ENCODE measurements at places on chromosomes 2 and 18. TPM values are rescaled to one million over a fixed set of nuclear protein-coding genes. Genes with fewer than 3 reads are reported as not detected.

DNA sequence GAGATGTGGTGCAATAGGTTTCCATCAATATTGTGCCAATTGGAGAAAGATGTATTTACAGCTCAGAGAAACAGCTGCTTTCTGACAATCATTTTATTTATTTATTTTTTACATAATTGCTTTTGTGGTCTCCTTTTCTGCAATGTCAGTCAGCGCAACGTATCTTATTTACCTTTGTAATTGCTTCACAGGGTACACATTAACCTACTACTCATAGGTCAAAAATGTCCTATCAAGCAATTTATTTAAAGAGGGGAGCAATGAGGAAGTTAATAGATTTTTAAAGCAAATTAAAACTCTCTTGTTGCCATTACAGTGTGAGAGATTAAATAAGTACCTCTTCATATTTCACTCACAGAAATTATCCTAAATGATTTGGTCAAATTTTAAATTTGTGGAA is 291.0 kb downstream of the CALCRL start:
- H3K4me1 ChIP-seq, result no peaks in the 10 kb centered on the region
- H3K27ac ChIP-seq, result no peak overlapping the region
- DNase-seq, result no peak
- no peak overlapping the region for H3K4me3 ChIP-seq

Gene IL36G
- total RNA-seq, result not detected

GRCh38 chr2:120293096-120294007 is 40.7 kb downstream of the RALB start:
- no peak overlapping the region for H3K4me3 ChIP-seq
- no peaks in the 10 kb centered on the region for H3K27me3 ChIP-seq
- H3K27ac ChIP-seq, result no peak overlapping the region
- no peaks in the 10 kb centered on the region for H3K36me3 ChIP-seq
- peaks cover 27% of the 10 kb centered on the region for H3K4me1 ChIP-seq
- DNase-seq, result no peak

Gene OBSL1
- total RNA-seq, result 140 TPM

Gene CSRNP3
- total RNA-seq, result 2.3 TPM

DNA sequence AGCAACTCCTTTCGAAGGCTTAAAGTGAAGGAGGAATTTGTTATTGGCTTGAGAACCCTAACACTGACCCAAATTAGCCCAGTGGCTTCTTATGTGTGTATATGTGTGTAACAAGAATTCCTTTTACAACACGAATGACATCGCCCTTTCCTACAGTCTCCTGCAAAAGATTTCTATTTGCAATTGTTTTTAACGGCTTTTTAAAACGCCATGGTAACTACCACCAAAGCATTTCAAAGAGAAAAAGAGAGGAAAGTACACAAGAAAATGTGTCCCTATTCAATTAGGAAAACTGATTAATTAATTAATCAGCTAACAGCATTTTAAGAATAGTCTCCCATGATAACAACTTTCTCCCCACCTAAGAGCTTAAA is 58.1 kb downstream of the PAX3 start:
- H3K27ac ChIP-seq, result no peak overlapping the region
- no peak for DNase-seq
- H3K4me3 ChIP-seq, result no peak overlapping the region
- no peaks in the 10 kb centered on the region for H3K27me3 ChIP-seq
- H3K4me1 ChIP-seq, result peaks cover 10% of the 10 kb centered on the region
- H3K36me3 ChIP-seq, result no peaks in the 10 kb centered on the region

- H3K27ac ChIP-seq, result no peak overlapping the region
- H3K4me1 ChIP-seq, result peaks cover 3% of the 10 kb centered on the region
- H3K4me3 ChIP-seq, result no peak overlapping the region
- no peaks in the 10 kb centered on the region for H3K27me3 ChIP-seq
- H3K36me3 ChIP-seq, result no peaks in the 10 kb centered on the region
These were observed 27.9 kb upstream of the FHL2 start for GRCh38 chr2:105426626-105427292.

Gene RTP5
- total RNA-seq, result not detected

DNA sequence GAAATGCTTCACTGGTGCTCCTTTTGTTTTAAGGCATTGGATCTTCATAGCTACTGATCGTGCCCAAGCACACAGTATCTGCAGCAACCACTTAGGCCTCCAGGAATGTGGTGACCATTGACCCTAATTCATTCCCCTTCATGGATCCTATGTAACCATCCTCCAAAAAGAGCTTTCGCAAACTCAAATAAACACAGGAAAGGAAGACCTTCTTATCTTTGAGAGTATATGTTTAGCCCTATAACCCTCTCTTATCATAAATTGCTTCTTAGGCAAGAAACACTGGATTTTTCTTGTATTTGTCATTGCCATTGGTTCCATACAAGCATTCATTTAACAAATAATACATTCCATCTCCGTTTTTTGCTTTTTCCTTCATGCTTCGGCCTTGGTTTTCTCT is 4.1 kb upstream of the TTR start:
- no peaks in the 10 kb centered on the region for H3K27me3 ChIP-seq
- H3K4me3 ChIP-seq, result no peak overlapping the region
- no peak for DNase-seq
- H3K36me3 ChIP-seq, result no peaks in the 10 kb centered on the region
- H3K27ac ChIP-seq, result no peak overlapping the region

DNA sequence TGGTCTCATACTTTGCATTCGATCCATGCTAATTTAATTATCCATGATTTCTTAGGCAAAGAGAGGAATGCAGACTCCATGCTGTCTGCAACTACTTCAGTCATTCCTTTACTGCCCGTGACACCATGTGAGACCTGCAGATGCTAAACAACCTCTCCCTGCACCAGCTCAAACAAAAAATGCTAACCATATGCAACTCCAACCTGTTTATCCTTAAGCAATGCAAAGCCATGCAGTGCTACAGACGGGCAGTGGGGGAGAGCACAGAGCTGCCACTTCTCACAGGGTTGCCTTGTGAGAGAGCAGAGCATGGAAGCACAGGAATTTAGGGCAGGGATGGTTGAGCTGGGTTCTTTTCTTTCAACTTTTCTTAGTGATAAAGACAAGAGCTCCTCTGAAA is 74.9 kb upstream of the KLHL14 start:
- H3K27ac ChIP-seq, result no peak overlapping the region
- DNase-seq, result peak; percentile 63
- H3K27me3 ChIP-seq, result no peaks in the 10 kb centered on the region
- H3K4me1 ChIP-seq, result no peaks in the 10 kb centered on the region
- peaks cover 11% of the 10 kb centered on the region for H3K36me3 ChIP-seq

GRCh38 chr2:75523313-75524275 is 37.1 kb downstream of the EVA1A start:
- H3K4me1 ChIP-seq, result no peaks in the 10 kb centered on the region
- no peak overlapping the region for H3K27ac ChIP-seq
- no peaks in the 10 kb centered on the region for H3K27me3 ChIP-seq
- no peak overlapping the region for H3K4me3 ChIP-seq

Gene UGT1A8
- total RNA-seq, result not detected

GRCh38 chr18:36410346-36410745 is 112.8 kb downstream of the FHOD3 start:
- no peak overlapping the region for H3K4me3 ChIP-seq
- no peaks in the 10 kb centered on the region for H3K27me3 ChIP-seq
- H3K27ac ChIP-seq, result no peak overlapping the region
- no peaks in the 10 kb centered on the region for H3K4me1 ChIP-seq
- no peaks in the 10 kb centered on the region for H3K36me3 ChIP-seq
- DNase-seq, result no peak

DNA sequence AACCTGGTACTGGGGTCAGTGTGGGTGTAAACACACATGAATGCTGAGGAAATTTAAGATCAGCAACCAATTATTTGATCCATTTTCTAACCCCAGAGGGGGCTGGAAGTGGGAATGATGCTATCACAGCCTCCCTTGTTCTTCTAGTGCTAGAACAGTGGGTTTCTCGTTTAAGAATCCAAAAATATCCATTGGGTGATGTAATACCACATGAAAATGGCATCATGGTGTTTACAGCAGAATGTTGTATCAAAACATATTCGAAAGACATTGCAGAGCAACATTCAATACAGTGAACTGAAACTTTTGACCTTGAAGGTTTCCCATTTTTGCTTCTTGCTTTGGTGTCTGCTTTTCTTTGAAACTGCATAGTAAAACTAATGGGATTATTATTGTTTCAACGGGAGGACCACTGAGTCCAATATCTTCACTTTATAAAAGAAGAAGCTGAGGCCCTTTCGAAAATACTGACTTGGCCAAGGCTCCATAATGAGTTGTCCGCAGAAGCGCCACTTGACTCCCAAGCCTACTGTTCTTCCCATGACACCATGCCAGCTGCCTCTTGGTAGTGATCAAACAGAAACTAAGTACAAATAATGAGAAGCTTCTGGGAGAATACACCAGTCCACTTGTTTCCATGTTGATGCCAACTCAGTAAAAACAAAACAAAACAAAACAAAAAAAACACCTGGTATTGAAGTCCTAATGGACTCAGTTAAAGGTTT is 106.1 kb downstream of the COLEC12 start:
- H3K4me1 ChIP-seq, result no peaks in the 10 kb centered on the region
- H3K36me3 ChIP-seq, result no peaks in the 10 kb centered on the region
- no peaks in the 10 kb centered on the region for H3K27me3 ChIP-seq
- no peak overlapping the region for H3K4me3 ChIP-seq

GRCh38 chr2:190860985-190861680 is 19.5 kb upstream of the GLS start:
- H3K4me1 ChIP-seq, result peaks cover 11% of the 10 kb centered on the region
- H3K27me3 ChIP-seq, result no peaks in the 10 kb centered on the region
- H3K36me3 ChIP-seq, result peaks cover 8% of the 10 kb centered on the region

GRCh38 chr2:201520201-201520600 is 68.7 kb downstream of the STRADB start:
- no peaks in the 10 kb centered on the region for H3K36me3 ChIP-seq
- no peaks in the 10 kb centered on the region for H3K4me1 ChIP-seq
- no peak overlapping the region for H3K27ac ChIP-seq
- H3K4me3 ChIP-seq, result no peak overlapping the region

Gene TRABD2A
- total RNA-seq, result 1.7 TPM

DNA sequence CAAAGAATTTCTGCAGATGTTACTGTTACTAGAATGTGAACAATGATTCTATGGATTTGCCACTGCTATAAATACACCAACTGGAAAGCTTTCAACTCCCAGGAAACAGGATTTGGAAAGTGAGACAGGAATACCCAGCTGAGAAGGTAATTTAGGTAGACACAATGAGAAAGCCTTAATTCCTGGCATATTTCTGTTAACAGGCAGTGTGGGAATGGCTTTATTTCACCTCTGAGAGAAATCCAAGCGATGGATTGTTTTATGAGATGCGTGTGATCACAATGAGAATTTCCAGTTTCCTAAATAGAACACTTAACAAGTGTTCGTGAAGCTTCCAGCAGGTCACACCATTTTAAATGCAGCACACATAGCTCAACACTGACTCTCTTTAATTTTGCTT is 133.0 kb downstream of the SLC8A1 start:
- H3K27ac ChIP-seq, result no peak overlapping the region
- no peak overlapping the region for H3K4me3 ChIP-seq
- H3K36me3 ChIP-seq, result no peaks in the 10 kb centered on the region
- H3K27me3 ChIP-seq, result no peaks in the 10 kb centered on the region
- H3K4me1 ChIP-seq, result no peaks in the 10 kb centered on the region
- DNase-seq, result no peak

DNA sequence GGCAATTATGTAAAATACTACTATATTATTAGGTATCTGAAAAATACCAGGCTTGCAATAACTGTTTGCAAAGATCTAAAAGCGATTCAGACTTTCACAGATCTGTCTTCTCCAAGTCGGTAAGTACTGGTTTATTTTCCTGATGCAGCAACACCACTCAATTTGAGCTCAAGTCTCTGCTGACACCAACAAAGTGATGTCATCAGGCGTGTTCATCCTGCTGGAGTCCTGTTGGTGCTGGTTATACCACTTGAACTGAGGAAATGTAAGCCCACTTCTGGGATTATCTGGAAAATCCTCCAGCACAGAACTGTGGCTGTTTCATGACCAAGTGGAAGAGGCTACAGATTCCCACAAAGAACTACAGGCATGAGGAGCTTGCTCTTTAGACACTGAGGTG is 267.6 kb downstream of the BCL2 start:
- H3K36me3 ChIP-seq, result no peaks in the 10 kb centered on the region
- no peaks in the 10 kb centered on the region for H3K4me1 ChIP-seq
- H3K4me3 ChIP-seq, result no peak overlapping the region

Gene TMEM17
- 1.5 TPM for total RNA-seq

Data from H9 (cell line).